Large intestine (tissue), 12 donors: ENCODE measurements at places on chromosomes 3 and 15. TPM values are rescaled to one million over a fixed set of nuclear protein-coding genes. Genes with fewer than 3 reads are reported as not detected.

Gene CHRD
- 3.7 TPM for polyA plus RNA-seq

Gene TMEM158
- polyA plus RNA-seq = 2.1 TPM

Gene CASR
- polyA plus RNA-seq = 1.9 TPM

Gene HTR3E
- 0.03 TPM for polyA plus RNA-seq

Gene EPHA3
- polyA plus RNA-seq = 3.0 TPM

Gene SH2D7
- 2.6 TPM for polyA plus RNA-seq

Gene CHRFAM7A
- 3.2 TPM for polyA plus RNA-seq

Gene KNG1
- polyA plus RNA-seq = 5.1 TPM

Gene MTFMT
- polyA plus RNA-seq = 14.4 TPM

DNA sequence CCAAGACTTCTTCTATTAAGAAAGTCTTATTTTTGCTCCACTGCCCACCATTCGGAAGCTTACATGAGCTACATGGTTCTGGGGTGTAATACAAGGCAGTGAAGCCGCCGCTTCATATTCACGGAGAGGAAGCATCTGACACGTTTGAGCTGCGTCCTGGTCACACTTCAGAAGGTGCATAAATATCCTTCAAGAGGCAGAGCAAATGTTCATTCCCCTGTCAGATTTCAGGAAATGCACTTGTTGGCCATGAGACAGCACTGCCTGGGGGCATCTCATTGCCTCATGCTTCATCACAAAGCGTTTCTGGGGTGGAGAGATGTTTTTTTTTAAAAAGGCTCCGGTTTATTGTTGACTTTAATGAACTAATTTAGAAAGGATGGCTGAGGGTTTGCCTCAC, 119.9 kb downstream of the CADPS start:
- no peak overlapping the region for H3K4me3 ChIP-seq
- no peaks in the 10 kb centered on the region for H3K4me1 ChIP-seq
- H3K27ac ChIP-seq = no peak overlapping the region

GRCh38 chr3:111764645-111765091, 94.4 kb upstream of the PHLDB2 start:
- DNase-seq = peak; percentile 80
- no peaks in the 10 kb centered on the region for H3K36me3 ChIP-seq
- H3K27ac ChIP-seq = no peak overlapping the region

- no peaks in the 10 kb centered on the region for H3K27me3 ChIP-seq
- DNase-seq = no peak
These were observed 135.5 kb downstream of the CNTN6 start for GRCh38 chr3:1228289-1228688.

DNA sequence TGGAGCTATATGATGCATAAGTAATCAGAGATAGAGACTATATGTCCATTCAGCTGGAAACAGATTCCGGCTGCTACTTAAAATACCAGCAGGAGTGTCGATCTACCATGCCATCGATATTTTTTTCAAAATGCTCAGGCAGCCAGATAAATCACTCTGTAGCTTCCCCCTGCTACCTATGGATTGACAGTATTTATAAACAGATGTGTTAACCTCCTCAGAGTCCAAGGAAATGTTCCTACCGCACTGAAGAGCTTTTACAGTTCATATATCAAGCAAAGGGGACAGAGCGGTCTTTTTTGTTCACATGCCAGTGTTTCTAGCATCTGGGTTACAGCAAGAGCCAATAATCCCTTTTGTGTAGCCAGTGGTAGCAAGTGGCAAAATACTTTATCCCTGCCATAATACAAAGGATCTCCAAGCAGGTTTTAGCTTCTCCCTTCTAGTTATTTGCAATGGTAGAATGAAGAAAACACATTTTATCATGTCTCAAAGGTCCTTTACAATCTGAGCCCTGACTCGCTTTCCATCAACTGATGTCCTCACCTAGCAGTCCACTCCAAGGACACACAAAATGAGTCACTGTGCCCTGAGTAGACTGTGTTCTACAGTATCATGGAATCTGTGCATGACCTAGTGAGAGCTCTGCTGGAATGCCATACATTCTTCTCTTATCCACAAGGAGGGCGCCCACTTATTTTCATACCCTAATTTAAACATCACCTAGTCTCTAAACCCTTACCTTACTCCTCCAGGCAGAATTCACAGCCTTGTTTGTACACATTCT, 507.0 kb downstream of the TBL1XR1 start:
- H3K27me3 ChIP-seq = no peaks in the 10 kb centered on the region
- no peaks in the 10 kb centered on the region for H3K36me3 ChIP-seq
- H3K4me1 ChIP-seq = no peaks in the 10 kb centered on the region
- H3K27ac ChIP-seq = no peak overlapping the region
- peak; percentile 31 for DNase-seq

GRCh38 chr15:48002767-48003166, 118.0 kb upstream of the SLC24A5 start:
- no peak overlapping the region for H3K27ac ChIP-seq
- no peak for DNase-seq
- no peaks in the 10 kb centered on the region for H3K36me3 ChIP-seq
- H3K4me1 ChIP-seq = peaks cover 16% of the 10 kb centered on the region
- no peak overlapping the region for H3K4me3 ChIP-seq

GRCh38 chr3:70840106-70840870, 527.9 kb upstream of the MDFIC2 start:
- H3K36me3 ChIP-seq = no peaks in the 10 kb centered on the region
- H3K4me1 ChIP-seq = no peaks in the 10 kb centered on the region
- H3K27me3 ChIP-seq = no peaks in the 10 kb centered on the region
- no peak for DNase-seq
- no peak overlapping the region for H3K27ac ChIP-seq

- DNase-seq = peak; percentile 65
- H3K27me3 ChIP-seq = no peaks in the 10 kb centered on the region
- peaks cover 34% of the 10 kb centered on the region for H3K4me1 ChIP-seq
- H3K4me3 ChIP-seq = peak overlapping the region; percentile 10
- H3K36me3 ChIP-seq = no peaks in the 10 kb centered on the region
These were observed 120.5 kb downstream of the XXYLT1 start for GRCh38 chr3:195150181-195151118.

GRCh38 chr3:118729546-118729945, 305.1 kb downstream of the IGSF11 start:
- H3K4me3 ChIP-seq = no peak overlapping the region
- H3K27me3 ChIP-seq = no peaks in the 10 kb centered on the region
- DNase-seq = no peak
- no peaks in the 10 kb centered on the region for H3K36me3 ChIP-seq

DNA sequence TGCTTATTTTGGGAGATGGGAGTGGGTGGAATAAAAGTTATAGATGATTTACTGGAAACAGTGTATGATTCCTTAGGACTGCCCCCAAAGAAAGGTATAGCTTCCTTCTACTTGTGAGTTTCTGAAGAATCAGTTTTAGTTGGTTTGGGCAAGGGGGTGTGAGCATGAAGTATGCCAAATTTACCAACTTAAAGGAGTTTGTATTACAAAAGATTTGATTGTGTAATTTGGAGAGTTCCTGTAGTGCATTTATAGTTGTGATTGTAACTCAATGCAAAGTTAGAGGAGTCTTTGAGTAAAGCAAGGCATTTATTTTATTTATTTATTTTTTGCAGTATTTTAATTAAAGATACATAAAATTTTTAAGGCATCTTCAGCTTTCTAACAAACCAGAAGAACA, 42.8 kb downstream of the TSC22D2 start:
- H3K27me3 ChIP-seq = no peaks in the 10 kb centered on the region
- no peak overlapping the region for H3K4me3 ChIP-seq
- H3K27ac ChIP-seq = peak overlapping the region; percentile 46

DNA sequence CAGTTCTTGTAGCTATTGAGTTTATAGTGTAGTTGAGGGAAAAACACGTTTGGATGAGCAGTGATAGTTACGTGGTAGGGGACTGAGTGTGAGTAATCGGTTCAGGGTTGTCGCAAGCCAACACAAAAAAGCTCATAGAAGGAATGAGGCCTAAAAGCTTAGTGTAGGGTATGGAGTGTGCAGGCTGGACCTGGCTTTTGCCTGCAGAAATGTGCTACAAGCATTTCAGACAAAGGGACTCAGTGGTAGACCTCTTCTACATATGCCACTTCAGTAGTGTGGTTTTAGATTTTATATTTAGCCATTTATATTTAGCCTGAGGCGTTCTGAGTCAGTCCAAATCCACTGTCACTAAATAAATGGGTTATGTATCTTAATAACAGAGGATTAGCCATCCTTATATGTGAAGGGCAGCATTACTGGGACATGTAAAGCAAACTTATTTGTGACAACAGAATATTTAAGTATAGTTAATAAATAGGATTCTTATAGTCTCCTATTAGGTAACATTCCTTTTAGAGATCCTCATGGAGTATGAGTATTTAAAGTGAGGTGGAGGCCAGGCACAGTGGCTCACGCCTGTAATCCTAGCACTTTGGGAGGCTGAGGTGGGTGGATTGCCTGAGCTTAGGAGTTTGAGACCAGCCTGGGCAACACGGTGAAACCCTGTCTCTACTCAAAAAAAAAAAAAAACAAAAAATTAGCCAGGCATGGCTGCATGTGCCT, 21.8 kb downstream of the ATP2C1 start:
- H3K4me1 ChIP-seq = no peaks in the 10 kb centered on the region
- DNase-seq = no peak

DNA sequence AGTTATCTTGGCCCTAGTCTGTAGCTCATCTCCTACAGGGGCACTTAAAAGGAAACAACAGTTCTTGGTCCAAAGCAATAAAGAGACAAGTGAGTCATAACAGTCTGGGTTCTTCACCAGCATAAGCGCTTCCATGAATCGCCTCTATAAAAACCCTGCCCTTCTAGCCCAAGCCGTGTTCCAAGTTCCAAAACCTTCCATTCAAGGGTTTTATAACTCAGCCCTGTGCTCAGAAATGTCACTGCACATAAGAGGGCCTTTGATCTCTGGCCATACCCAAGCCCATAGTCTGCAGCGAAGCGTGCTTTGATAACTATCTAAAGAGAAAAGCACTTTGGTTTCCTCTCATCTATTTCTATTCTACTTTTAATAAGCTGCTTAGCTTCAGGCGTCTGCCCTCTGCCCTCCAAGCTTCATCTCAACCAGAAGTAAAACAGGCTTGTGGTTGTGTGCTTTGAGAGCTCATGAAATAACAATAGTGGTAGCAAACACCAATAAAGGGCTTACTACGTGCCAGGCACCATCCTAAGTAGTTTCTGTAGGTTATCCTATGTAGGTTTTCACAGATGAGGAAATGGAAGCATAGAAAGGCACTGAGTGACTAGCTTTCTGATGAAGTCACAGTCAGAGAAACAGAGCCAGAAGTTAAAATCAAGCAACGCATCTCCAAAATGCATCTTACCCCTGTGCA, 64.0 kb upstream of the AKAP13 start:
- H3K4me3 ChIP-seq = no peak overlapping the region
- H3K4me1 ChIP-seq = peaks cover 17% of the 10 kb centered on the region
- H3K27ac ChIP-seq = peak overlapping the region; percentile 5
- DNase-seq = peak; percentile 50

- no peaks in the 10 kb centered on the region for H3K27me3 ChIP-seq
- no peak overlapping the region for H3K27ac ChIP-seq
- H3K4me1 ChIP-seq = no peaks in the 10 kb centered on the region
- no peak overlapping the region for H3K4me3 ChIP-seq
- DNase-seq = no peak
These were observed 26.1 kb downstream of the POMGNT2 start for GRCh38 chr3:43079536-43080332.

GRCh38 chr3:2967871-2968270, 142.3 kb downstream of the IL5RA start:
- H3K27ac ChIP-seq = no peak overlapping the region
- H3K4me1 ChIP-seq = no peaks in the 10 kb centered on the region
- no peaks in the 10 kb centered on the region for H3K27me3 ChIP-seq
- H3K4me3 ChIP-seq = no peak overlapping the region
- no peaks in the 10 kb centered on the region for H3K36me3 ChIP-seq

DNA sequence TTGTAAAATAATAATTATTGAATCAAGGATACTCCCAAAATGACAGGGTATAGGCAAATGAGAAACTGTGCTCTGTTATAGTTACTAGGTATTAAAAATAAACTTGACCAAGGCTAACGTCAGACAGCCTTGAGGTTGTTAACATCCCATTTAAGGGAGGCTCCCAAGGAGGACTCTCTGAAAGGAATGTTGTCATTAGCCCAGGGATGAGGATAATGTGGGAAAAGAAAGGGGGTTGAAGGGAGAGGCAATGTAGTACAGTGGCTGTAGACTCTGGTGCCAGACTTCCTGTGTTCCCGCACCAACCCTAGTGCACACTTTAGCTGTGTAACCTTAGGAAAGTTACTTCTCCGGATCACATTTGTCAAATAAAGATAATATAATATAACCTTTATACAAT, 47.0 kb upstream of the RARB start:
- H3K36me3 ChIP-seq = no peaks in the 10 kb centered on the region
- H3K27ac ChIP-seq = no peak overlapping the region
- no peak overlapping the region for H3K4me3 ChIP-seq
- H3K27me3 ChIP-seq = no peaks in the 10 kb centered on the region

DNA sequence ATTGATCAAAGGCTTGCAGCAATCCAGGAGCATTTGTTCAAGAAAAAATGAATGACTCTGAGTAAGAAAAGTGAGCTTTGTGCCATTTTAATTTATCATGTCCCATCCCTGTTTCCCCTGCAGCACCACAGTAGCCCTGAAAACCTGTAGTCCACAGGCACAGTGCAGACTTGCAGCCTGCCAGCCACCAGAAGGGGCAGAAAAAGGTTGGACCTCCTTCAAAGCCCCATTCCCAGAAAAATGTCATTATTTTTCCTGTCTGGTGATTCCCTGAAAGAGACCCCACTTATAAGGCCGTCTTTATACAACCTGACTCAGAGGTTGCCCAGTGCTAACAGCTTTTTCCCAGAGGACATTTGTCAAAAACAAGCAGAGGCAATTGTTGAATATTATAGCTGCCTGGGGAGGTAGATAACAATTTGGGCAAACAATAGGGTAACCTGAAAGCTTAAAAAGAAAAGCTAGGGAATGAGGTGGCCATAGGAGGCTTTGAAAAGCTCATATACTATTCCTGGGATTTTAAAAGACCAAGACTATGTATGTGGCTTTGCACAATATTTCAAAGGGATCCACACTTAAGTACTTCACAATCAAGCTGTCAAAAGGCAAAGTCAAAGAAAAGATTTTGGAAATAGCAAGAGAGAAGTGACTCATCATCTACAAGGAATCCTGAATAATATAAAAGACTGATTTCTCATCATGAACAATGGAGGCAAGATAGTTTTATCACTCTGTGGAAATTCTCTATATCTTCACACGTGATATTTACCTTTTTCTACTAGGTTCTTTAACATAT, 136.8 kb upstream of the PLXNA1 start:
- no peak for DNase-seq
- no peak overlapping the region for H3K4me3 ChIP-seq
- no peaks in the 10 kb centered on the region for H3K36me3 ChIP-seq

- H3K27me3 ChIP-seq = no peaks in the 10 kb centered on the region
- H3K36me3 ChIP-seq = no peaks in the 10 kb centered on the region
- peak overlapping the region; percentile 74 for H3K27ac ChIP-seq
- H3K4me1 ChIP-seq = peaks cover 15% of the 10 kb centered on the region
These were observed 209.4 kb downstream of the DIPK2A start for GRCh38 chr3:144181062-144181461.

DNA sequence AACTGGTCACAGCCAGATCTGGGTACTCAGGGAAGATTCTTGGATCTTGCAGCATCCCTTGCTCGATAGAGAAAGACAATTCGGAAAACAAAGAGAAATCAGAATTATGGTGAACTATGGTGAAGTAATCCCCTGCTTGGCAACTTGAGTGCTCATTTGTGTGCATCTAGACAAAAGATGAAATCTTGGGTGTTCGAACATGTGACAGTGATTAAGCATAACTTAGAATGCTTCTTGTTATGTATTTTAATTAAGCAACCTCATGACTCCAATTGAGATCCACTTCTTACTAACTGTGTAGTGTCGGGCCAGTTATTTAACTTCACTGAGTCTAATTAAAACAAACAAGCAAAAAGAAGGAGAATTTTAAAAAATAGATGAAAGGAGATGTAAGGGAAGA, 56.5 kb downstream of the ZNF385D start:
- no peak for DNase-seq
- H3K4me3 ChIP-seq = no peak overlapping the region

- DNase-seq = no peak
- H3K36me3 ChIP-seq = no peaks in the 10 kb centered on the region
- no peaks in the 10 kb centered on the region for H3K4me1 ChIP-seq
- no peak overlapping the region for H3K27ac ChIP-seq
These were observed 523.9 kb upstream of the CNTN3 start for GRCh38 chr3:75138345-75138744.
